Uterus (tissue), 4 donors: ENCODE measurements at places on chromosomes 5 and 9. TPM values are rescaled to one million over a fixed set of nuclear protein-coding genes. Genes with fewer than 3 reads are reported as not detected.
A peak's percentile ranks its signal among the peaks of the same experiment; 100 is the strongest.

LHX6 gene
- 3.1 TPM for total RNA-seq

GFPT2 gene
- total RNA-seq: 23.6 TPM

- no peaks in the 10 kb centered on the region for H3K36me3 ChIP-seq
- peak overlapping the region; percentile 20 for H3K27ac ChIP-seq
- no peak overlapping the region for H3K4me3 ChIP-seq
- H3K27me3 ChIP-seq: no peaks in the 10 kb centered on the region
- H3K4me1 ChIP-seq: no peaks in the 10 kb centered on the region
Observed at GRCh38 chr9:110897943-110898342, 140.3 kb downstream of the LPAR1 start.

- DNase-seq: no peak
- no peak overlapping the region for H3K4me3 ChIP-seq
- no peaks in the 10 kb centered on the region for H3K4me1 ChIP-seq
Observed at GRCh38 chr9:124047251-124047672, 35.7 kb downstream of the LHX2 start.

- no peak for DNase-seq
- H3K27me3 ChIP-seq: no peaks in the 10 kb centered on the region
- no peak overlapping the region for H3K4me3 ChIP-seq
- no peak overlapping the region for H3K27ac ChIP-seq
- no peaks in the 10 kb centered on the region for H3K4me1 ChIP-seq
Observed at GRCh38 chr9:125654121-125654520, 52.9 kb downstream of the MAPKAP1 start.

DNA sequence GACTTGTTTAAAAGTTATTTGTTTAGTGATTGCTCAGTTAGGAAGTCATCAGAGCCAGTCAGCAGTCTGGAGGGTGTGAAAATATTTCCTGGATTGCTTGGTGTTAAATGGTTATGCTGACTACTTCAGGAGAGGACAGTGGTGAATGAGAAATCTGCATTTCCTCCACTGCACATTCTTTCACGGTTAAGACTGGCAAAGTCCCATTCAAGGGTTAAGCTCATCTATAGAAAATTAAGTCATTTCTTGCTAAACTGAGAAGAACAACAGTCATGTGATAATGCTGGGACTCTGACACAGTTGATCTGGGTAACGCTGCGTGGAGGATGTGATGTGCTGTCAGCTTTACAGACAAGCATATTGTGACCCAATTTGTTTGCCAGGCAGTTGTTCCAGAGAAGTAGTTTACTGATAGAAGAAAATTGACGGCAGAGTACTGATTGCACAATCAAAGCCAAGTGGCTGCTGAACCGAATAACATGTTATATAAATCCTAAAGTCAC, 80.4 kb downstream of the GRAMD2B start:
- peak; percentile 66 for DNase-seq
- no peak overlapping the region for H3K4me3 ChIP-seq
- peak overlapping the region; percentile 72 for H3K27ac ChIP-seq
- H3K27me3 ChIP-seq: no peaks in the 10 kb centered on the region
- no peaks in the 10 kb centered on the region for H3K36me3 ChIP-seq
- H3K4me1 ChIP-seq: peaks cover 6% of the 10 kb centered on the region

DNA sequence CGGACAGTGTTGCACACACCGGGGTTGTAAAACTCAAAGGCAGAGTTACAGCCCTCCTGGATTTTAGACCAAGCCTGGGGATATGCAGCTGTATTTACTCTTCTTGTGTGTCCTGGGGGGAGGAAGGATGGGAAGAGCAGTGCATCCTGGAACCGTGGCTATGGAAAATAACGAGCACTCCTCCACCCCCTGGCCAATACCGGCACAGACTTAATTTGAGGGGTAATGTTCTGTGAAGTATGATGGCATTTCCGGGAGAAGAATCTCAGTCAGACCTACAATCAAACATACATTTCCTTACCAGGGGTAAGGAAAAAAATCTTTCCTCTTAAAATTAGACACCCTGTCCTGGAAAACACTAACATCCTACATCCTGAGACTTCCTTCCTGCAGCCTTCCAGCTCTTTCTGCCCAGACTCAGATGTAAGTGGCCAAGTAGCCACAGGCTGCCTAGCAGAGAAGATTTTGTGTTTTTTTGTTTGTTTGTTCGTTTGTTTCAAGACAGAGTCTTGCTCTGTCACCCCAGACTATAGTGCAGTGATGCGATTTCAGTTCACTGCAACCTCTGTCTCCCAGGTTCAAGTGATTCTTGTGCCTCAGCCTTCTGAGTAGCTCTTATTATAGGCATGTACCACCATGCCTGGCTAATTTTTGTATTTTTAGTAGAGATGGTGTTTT, 11.0 kb upstream of the ERMP1 start:
- peak overlapping the region; percentile 22 for H3K27ac ChIP-seq
- no peaks in the 10 kb centered on the region for H3K27me3 ChIP-seq
- no peaks in the 10 kb centered on the region for H3K4me1 ChIP-seq
- DNase-seq: no peak
- no peaks in the 10 kb centered on the region for H3K36me3 ChIP-seq
- no peak overlapping the region for H3K4me3 ChIP-seq

- no peak overlapping the region for H3K4me3 ChIP-seq
- no peaks in the 10 kb centered on the region for H3K27me3 ChIP-seq
- no peak for DNase-seq
- H3K27ac ChIP-seq: no peak overlapping the region
Observed at GRCh38 chr5:181281984-181282316, 21.0 kb upstream of the TRIM52 start.

DNA sequence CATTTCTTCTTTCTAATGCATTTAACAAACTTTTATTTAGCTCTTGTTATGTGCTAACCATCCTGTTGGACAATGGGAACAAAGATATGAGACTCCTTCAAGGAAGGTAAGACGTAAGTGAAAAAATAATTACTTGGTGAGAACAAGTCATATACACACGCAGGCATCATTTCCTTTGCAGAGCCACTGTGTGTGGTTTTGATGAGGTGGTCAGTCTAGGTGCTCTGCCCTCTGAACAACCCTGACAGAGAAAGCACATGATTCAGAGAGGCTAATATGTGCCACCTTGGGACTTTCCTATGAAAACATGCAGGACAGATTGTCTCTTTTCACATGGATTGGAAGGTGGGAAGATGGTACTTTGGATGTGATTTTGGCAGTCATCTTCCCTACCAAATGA, 1162.5 kb upstream of the DMAC1 start:
- H3K27ac ChIP-seq: no peak overlapping the region
- H3K4me3 ChIP-seq: no peak overlapping the region
- H3K4me1 ChIP-seq: no peaks in the 10 kb centered on the region
- H3K27me3 ChIP-seq: no peaks in the 10 kb centered on the region
